ENCODE measurements at places on chromosomes 11 and 22. TPM values are rescaled to one million over a fixed set of nuclear protein-coding genes. Genes with fewer than 3 reads are reported as not detected.

The GDPD4 gene
- total RNA-seq: not detected

The PHLDA2 gene
- 8.1 TPM for total RNA-seq

The OLFML1 gene
- 2.9 TPM for total RNA-seq

The OR8G1 gene
- total RNA-seq: not detected

The SLC1A2 gene
- total RNA-seq: not detected

The OR5AK2 gene
- total RNA-seq: not detected

The KCNE3 gene
- 1.2 TPM for total RNA-seq

The RFPL1 gene
- not detected for total RNA-seq

The SLC36A4 gene
- 10.1 TPM for total RNA-seq

The CLMP gene
- total RNA-seq: 3.2 TPM

The MCHR1 gene
- total RNA-seq: not detected

The BTBD18 gene
- not detected for total RNA-seq

The CHRM1 gene
- not detected for total RNA-seq

The P2RX6 gene
- total RNA-seq: under 0.01 TPM

The CRYBA4 gene
- total RNA-seq: not detected

Data from epithelial cell of umbilical artery (primary cell).